ENCODE measurements at places on chromosomes 6 and 20.

GRCh38 chr6:151325075-151326050, 66.0 kb downstream of the ZBTB2 start:
- DNase-seq: peak; percentile 3

DNA sequence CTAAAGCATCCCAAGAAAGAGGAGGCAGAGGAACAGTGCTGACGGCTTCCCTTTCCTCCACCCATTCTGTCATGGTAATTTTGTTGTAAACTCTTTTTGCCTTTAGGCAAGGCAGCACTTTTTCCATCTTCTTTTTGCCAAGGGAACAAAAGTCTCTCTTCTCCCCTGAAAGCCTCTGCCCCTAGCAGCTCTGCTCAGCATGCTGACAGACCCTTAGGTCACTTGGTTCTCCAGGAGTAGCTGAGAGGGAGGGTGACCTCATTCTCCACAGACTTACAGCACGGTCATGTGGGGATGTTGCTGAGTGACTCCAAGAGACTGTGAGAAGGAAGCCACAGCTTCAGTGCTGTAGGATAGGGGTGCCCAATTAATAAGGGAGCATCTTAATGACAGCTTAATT, 81.1 kb upstream of the RALGAPA2 start:
- DNase-seq: no peak

DNA sequence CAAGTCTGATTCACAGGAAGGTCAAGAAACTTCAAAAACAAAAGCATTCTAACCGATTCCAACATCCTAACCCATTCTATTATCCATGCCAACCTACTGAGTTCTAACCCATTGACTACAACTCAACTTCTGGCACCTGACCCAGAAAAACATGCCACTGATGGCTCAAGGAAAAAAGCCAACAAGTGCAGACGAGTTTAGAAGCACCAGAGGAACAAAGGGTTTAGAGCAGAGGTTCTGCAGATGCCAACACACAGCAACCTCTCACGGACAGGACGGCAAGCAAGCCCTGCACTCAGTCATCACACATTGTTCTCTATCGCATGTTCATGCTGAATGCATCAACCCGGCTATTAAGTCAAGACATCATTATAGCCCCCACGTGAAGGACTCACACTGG, 25.2 kb upstream of the MC3R start:
- no peak for DNase-seq

GRCh38 chr6:108421366-108421765, 126.5 kb downstream of the AFG1L start:
- no peak for DNase-seq

DNA sequence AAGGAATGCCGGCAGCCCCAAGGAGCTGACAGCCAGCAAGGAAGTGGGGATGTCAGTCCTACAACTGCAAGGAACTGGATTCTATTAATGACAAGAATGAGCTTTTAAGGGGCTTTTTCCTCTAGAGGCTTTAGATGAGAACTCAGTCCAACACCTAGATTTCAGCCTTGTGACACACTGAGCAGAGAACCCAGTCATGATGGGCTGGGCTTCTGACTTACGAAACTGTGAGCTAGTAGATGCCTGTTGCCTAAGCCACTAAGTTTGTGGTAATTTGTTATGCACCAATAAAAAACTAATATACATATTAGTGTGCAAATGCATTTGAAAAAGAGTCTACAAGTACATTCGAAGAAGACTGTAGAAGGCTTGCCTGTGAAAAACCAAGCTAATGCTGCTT, 263.3 kb downstream of the SOX4 start:
- DNase-seq: no peak

DNA sequence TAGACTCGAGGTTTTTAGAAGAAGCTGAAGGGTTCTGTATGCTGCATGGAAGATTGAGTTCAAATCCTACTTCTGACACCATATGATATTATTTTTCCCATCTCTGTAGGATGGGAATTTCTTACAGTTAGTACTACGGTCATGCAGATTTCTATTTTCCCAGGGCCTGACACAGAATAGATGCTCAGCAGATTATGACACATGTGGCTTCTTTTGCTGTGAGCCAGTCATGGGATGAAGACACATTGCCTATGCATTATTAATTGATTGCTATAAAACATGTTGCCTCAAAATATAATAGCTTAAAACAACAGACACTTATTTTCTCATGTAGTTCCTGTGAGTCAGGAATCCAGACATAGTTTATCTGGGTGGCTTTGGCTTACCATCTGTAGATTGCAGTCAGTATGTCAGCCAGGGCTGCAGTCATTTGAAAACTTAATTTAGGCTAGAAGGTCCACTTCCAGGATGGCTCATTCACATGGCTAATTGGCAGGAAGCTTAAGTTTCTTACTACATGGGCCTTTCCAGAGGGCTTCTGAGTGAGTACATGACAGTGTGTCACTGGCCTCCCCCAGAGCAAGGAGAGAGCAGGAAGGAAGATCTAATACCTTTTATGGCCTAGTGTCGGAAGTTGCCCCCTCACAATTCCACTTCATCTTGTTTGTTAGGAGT, 29.5 kb downstream of the TOP1 start:
- no peak for DNase-seq
